ENCODE measurements at places on chromosomes 16 and 17.
A peak's percentile ranks its signal among the peaks of the same experiment; 100 is the strongest.

GRCh38 chr16:50683689-50684374 is 2.7 kb upstream of the SNX20 start:
- no peak for DNase-seq

DNA sequence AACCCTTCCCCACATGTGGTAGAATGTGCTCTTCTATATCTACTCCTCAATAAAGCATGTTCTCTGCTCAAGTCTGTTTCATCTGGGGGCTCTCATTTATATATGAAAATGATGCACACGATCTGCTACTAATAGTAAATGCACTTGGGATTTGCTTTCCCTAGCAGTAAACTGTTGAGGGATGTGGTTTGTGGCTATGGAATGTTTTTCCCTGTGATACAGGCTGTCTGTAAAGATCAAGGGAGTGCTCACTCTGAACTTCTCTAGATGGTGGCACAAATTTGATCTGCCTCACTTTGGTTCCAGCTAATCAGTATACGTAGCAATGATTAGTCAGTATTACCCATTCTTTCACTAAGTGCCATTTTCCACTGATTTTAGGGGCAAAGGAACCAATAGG is 18.8 kb downstream of the TAC4 start:
- no peak for DNase-seq

- no peak for DNase-seq
These were observed 77.3 kb downstream of the ZDHHC7 start for GRCh38 chr16:84933774-84934631.

DNA sequence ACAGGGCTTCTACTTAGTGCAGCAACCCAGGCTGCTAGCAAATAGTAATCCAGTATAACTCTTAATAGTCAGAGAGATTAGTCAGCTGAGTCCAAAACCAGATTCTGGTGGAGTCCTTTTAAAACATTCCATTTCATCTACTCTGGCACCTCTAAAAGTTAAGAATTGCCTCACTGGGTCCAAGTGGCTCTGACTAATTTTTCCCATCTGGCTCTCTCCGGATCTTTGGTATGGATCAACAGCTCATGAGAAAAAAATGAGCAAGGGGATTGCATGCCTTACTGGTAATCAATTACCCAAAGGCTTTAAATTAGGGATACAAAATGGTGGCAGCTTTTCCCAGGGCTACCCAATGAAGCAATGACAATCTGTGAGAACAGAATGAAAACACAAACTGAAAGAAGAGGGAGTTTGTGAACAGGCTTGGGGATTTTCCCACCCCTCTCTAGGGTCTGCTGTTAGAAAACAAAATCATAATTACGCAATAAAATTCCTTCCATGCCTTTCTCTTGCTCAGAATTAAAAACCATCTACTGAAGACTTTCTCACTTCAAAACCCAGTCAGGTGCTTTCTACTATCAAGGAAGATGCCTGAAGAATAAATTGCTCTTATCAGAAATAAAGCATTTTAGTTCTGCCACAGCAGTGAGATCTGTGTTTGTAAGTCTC is 84.6 kb upstream of the PMFBP1 start:
- no peak for DNase-seq

DNA sequence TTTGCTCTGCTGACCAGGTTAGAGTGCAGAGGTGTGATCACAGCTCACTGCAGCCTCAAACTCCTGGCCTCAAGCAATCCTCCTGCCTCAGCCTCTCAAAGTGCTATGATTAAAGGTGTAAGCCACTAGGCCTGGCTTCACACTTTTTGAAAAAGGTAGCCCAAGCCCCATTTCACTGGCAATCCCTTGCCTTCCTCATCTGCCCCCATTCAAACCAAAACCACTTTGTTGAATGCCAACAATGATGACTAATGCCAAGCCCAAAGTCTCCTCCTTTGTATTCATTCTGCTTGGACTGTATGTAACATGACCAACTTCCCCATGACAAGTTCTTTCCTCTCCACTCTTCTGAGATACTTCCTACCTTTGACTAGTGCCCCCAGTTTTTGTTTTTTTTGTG is 33.1 kb downstream of the N4BP1 start:
- DNase-seq: no peak

- DNase-seq: no peak
These were observed 43.7 kb downstream of the RND2 start for GRCh38 chr17:43068570-43069367.

DNA sequence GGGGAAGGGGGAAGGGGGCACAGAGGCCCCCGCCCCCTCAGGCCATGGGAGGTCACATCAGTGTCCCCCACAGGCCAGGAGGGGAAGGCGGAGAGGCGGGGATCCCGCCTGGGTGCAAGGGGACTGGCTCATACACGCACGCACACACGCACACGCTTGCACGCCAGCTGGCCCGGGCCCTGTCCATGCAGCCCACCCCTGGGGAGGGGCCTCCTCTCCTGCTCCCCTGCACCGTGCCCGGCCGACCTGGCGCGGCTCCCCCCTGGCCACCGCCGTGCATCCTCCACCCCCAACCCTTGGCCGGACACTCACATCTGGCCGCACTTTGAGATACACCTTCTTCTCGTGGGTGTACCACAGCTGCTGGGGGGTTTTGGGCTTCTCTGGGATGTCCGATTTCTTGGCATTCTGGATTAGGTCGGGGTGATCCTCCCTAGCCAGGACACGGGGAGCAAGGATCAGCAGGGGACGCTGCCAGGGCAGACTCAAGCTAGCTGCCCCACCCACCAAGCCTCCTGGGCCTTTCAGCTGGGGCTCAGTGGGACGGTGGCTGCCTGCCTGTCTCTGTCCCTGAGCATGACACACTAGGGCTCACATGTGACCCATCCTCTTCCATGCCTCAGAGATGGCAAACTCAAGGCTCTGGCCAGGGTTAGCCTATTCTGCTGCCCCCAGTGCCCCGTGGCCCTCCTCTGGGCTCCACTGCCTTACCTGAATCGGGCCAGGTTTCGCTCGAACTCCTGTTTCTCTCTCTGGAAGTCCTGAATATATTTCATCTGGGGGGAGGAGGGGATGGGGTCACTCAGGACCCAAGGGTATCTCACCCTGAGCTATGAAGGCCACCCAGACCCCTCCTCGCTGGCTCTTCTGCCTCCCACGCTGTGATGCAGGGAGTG is 6.7 kb downstream of the UBTF start:
- DNase-seq: no peak

GRCh38 chr17:82862191-82862590 is 22.4 kb upstream of the ZNF750 start:
- DNase-seq: no peak

DNA sequence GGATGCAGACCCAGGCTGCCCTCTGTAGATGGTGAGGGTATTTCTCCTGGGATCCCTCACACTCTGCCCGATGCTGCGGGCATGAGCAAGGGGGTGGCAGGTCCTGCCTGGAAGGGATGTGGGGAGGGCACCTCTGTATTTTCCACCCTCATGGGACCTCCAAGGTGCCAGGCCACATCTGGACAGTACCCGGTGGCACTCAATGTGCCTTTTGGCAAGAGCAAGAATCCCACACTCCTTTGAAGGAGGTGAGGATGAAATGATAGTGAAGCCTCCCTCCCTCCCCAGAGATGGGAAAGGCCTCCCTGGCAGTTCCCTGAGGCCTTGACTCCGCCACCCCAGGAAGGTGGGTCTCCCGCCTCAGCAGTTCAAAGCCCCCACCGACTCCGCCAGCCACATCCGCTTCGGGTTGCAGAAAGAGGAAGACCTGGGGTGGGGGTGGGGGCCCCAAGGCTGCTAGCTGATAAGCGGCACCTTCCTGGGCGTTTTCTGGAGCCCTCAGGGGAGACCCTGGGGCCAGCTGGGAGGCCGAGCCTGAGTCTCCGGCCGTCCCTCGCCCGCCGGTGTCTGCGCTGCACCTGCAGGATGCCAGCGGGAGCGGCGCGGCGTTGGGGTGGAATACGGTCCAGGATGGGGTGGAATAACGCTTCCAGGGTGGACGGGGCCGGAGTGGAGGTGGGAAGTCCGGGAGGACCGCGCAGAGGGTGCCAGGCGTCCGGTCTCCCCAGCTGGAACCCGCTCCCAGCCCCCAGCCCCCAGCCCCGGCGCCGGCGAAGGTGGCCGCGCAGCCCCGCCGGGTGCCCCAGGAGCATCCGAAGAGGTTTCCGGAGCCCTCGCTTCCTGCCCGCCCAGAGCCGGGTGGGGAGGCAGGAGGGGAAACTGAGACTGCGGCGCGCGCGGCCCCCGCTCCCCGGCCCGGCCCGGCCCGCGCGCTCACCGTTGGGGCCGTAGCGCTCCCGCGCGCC is 718 bp downstream of the ATP2A3 start:
- peak; percentile 43 for DNase-seq

DNA sequence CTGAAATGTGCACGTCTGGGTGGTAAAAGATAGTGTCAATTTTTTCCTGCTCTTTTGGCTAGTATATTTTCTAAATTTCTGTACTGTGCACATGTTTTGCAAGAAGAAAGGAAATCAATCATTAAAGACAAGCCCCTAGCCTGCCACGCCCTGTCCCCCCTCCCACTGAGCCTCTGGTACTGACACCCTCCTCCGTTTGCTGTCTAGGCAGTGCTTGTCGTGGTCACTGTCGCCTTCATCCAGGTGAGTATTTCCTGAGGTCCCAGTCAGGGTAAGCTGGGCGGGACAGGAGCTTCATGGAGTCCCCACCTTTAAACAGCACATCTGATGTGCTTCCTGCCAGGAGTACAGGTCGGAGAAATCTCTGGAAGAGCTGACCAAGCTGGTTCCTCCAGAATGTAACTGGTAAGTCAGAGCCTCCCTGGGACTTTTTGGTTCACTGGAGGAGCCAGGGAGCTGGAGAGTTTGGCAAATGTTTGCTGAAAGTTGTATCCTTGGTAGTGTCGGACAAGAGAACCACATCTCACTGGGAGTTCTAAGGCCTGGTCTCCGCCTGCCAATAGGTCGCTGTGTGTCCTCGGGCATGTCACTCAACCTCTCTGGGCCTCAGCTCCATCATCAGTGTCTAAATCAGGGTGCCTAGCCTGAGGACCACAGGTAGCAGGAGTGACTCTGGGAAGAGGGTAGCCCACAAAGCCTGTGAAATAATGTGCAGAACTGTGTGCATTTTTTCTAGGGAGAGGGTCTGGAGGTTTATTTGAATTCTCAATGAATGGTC is 42.2 kb downstream of the ATP2C2 start:
- DNase-seq: no peak

- no peak for DNase-seq
These were observed 1.9 kb downstream of the DCAF7 start for GRCh38 chr17:63552211-63552610.

GRCh38 chr16:88739139-88739976 is 33.1 kb downstream of the CTU2 start:
- no peak for DNase-seq

DNA sequence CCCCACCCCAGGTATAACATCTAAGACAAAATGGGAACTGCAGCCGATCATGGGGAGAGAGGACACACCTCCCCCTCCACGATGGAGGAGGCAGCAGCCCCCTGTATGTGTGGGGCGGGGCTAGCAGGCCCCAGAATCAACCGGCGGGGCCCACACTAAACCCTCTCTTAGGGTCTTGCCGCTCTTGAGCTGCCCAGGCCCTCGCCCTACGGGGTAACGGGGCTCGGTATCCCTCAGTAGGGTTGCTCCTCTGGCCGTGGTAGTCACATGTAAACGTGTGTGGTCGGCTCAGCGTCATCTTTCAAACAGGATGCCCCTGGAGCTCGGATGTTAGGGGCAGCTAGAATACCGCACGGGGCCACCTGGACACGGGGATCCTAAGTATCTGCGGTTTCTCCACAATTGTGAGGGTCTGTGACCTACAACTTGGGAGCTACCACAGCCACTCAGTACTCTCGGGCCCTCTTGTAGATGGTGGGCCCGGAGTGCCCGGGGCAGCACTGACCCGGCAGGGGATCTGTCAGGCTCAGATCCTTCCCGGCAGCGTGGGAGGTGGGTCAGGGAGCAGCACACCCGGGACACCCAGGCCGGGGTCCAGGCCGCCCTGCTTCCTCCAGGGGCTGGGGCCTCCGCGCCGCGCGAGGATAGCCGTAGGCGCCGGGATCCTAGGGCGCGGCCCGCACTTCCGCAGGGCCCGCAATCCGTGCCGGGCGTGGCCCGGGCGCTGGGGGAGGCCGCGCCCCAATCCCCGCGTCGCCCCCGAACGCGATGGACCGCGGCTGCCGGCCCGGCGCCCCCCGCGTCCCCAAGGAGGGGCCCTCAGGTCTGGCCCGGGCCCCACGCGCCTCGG is 781 bp downstream of the ARHGDIA start:
- no peak for DNase-seq

DNA sequence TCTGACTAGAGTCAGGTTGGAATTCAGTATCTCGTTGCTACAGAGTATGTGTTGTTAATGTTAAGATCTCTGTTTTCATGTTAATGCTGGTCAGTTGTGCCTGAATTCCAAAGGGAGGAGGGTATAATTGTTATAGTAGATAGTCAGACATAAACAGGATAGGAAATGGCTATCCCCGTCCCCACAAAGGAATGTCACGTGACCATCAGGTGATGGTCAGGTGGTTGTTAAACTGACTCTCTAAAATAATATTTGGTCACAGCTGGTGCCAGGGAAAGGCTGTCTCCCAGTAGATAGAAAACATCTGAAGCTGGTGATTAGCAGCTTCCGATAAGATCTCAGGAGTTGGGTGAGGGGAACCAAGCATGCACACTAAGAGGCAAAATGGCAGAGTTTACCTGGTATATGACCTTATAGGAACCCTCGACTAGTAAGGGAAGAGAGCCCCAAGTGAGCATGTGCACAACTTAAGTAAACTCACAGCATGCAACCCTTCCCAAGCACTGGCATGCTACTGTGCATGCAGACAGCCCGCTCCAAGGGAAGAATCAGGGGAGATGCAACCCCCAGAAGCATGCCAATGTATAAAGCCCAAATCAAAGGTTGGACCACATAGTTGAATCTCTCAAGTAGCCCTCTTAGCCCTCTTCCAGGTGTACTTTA is 27.4 kb upstream of the SLC6A2 start:
- no peak for DNase-seq

GRCh38 chr16:64950262-64950661 is 171.6 kb downstream of the CDH11 start:
- no peak for DNase-seq

DNA sequence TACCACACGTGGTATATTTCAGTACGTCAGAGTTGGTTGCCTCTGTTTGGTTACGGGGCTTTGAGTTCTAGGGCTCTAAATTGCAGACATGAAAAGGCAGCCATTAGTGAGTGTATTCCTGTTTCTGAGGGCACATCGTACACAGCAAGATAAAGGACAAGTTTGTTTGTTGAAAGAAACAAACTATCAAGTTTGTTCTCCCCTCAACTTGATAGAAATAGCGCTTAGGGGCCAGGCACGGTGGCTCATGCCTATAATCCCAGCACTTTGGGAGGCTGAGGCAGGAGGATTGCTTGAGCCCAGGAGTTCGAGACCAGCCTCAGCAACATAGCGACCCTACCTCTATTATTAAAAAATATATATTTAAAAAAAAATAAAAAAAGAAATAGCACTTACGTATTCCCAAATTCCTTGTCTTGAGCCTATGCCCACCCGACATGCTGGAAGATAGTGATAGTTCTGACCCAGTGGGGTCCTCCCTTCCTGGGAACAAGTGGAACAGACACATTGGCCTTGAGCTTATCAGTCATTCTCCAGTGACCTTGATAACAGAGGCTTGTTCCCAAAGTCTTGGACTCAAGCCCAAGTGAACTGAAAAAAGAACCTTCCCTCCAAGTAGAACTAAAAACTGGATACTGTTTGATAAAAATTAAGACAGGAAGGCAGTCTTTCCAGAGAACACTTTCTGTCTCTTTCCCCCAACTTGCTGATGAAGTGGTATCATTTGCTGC is 139.9 kb upstream of the CACNG3 start:
- DNase-seq: no peak

Data from stimulated activated CD8-positive, alpha-beta memory T cell treated with anti-CD3 and anti-CD28 coated beads, Interleukin-4, amount 100 ng/mL, for 4 hours (primary cell).